LoVo (cell line): ENCODE measurements at places on chromosomes 16 and 17.
A peak's percentile ranks its signal among the peaks of the same experiment; 100 is the strongest.

DNA sequence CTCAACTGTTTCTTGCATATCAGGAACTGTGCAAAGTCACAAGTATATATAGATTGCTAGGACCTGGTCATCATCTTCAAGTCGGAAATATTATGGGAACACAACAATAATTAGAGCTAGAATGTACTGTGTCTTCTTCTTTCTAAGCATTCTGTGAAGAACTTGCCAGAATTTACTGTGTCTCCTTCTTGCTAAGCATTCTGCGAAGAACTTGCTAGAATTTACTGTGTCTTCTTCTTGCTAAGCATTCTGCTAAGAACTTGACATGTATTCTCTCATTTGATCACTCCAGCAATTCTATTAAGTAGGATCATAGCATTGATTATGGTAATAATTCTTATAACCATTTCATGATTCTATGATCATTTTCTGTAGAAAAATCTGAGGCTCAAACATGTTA is 231.7 kb downstream of the FOXL1 start:
- DNase-seq, result no peak

DNA sequence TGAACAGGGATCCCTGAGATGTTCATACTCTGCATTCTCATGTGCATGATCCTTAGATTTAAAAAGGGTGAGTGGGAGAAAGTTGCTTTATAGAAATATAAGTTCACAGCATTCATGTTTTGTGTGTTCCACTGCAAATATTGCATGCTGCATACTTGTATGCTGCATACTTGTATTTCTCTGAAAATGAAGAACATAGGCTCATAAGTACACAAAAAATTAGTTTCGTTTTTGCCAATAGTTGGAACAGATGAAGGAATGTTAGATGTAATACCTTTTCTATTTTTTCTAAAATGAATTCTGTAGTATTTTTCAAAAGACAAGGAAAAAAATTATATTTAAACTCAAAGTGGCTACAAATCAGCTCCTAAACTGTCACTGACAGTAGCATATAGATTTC is 79.0 kb downstream of the NFAT5 start:
- DNase-seq, result no peak

DNA sequence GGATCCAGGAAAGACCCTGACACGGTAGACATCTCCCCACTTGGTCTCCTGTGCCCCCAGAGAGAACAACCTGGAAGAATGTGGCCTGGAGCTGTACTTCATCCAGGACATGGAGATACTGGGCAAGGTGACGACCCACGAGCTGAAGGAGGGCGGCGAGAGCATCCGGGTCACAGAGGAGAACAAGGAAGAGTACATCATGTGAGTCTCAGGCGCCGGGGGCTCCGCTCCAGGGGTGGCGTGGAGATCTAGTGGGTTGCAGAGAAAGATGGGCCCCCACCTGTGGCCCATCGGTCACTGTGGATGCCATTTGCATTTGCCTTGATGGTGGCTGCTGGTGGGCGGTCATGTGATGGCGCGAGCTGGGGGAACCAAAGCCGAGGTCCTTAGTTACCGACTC is 14.9 kb upstream of the CLEC18A start:
- DNase-seq, result no peak

GRCh38 chr16:68790944-68791343 is 52.4 kb upstream of the TANGO6 start:
- no peak for DNase-seq

DNA sequence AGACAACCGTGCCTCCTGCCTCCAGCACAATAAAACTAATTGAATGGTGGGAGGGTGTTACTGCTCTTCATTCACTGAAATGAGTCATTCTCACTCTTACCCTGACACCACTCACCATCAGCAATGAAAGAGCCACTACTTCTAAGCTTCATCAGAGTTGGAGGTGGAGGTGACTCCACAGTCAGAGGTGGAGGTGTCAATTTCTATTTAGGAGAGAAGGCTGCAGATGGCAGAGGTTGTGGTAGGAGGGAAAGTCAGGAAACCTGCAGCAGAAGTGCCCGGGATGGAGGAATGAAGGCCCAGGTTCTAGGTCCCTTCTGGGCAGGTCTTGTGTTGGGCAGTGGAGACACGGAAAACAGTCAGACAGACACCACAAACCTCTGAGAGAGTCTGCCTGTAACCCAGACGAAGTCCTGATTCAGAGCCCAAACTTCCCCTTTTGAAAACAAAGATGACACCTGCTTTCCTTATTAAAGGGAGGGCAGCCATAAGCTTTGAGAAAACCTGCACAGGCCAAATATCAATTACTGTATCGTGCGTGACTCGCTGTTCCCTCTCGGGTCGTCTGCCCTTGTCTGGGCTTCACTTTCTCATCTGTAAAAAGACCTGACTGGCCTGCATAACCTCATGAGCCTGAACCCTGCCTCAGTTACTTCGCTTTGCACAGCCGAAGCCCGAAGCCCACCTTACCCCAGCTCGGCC is 668 bp downstream of the ATPAF2 start:
- no peak for DNase-seq

GRCh38 chr16:27463741-27464591 is 62.0 kb downstream of the IL21R start:
- DNase-seq, result no peak

DNA sequence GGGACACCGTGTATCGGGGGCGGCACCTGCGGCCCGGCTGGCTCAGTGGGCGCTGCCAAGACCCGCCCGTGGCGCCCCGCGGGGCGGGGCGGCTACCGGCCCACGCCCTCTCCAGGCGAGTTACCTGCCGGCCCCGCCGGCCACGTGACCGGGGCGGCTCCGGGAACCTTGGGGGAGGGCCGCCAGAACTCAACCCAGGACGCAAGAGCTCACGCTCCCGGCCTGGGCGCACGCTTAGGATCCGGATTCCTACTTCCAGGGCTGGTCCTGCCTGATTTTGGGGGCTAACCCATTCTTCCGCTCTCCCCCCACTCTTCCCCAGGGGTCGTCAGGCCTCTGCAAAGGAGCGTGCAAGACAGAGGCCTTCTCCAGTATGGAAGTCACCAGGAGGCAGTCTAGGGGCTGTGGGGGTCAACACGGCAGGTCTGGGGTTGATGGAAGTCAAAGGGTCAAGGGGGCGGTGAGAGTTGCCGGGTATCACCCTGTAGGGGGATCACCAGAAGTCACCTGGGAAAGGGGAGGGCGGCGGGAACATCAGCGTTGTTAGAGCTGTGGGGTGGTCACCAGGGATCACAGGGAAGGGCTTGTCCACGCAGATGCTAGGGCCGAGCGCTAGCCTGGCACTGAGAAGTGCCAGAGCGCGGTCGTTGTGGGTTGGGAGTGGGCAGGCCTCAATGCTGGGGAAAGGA is 354 bp upstream of the ESRP2 start:
- peak; percentile 93 for DNase-seq

DNA sequence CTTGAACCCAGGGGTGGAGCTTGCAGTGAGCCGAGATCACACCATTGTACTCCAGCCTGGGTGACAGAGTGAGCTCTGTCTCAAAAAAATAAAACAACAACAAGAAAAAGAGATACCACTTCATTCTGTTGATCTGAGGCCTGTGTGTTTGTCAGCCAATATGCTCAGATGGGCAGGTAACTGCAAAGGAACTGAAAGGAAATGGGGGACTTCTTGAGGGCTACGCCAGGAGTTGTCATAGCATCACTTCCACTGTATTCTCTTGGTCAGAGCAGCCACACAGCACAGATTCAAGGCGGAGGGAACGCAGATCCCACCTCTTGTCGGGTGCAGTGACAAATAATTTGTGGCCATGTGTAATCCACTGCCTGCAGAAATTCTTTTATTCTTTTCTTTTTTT is 73.9 kb upstream of the AKTIP start:
- no peak for DNase-seq

GRCh38 chr16:48497932-48498768 is 111.8 kb downstream of the N4BP1 start:
- no peak for DNase-seq

- no peak for DNase-seq
Measured at GRCh38 chr17:8904686-8905085, 37.2 kb upstream of the PIK3R6 start.

GRCh38 chr16:77043076-77043475 is 147.9 kb upstream of the MON1B start:
- no peak for DNase-seq

DNA sequence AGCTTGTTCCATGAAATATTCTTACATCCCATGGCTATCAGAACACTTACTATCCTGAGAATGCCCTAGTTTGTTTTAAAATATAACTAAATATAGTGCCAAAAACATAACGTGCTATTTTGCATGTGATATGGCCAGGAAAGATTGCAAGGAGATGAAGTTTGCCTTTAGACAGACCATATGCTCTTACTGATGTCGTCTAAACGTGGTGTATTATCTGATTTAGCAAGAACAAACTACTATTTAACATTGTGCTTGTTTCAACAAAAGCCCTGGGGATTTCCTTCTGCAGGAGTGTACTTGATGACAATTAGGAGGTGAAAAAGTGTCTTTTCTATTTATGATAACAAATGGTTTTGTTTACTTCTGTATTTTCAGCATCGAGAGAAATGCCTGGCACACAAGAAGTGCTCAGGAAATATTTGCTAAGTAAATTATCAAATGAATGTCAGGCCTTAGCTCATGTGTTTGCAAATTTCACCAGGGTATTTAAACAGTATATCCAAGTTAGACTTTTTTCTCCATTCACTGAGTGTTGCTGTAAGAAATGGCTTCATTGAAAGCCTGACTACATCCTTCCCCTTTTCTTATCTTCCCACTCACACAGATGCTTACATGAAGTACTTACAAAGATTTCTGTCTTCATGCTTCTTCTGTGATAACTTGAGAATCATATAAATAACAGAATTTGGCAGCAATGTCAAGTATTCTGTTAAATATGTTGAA is 1033.6 kb downstream of the CDH8 start:
- no peak for DNase-seq

- DNase-seq, result no peak
Measured at GRCh38 chr16:52787709-52788108, 240.8 kb upstream of the TOX3 start.

GRCh38 chr16:5166486-5166885 is 68.9 kb upstream of the EEF2KMT start:
- no peak for DNase-seq

- DNase-seq, result no peak
Measured at GRCh38 chr17:63549289-63549945, 860 bp upstream of the DCAF7 start.

GRCh38 chr17:32111141-32111771 is 31.0 kb upstream of the RHOT1 start:
- DNase-seq, result no peak

- DNase-seq, result no peak
Measured at GRCh38 chr17:61383689-61384201, 15.9 kb upstream of the TBX2 start.

- DNase-seq, result no peak
Measured at GRCh38 chr16:67034487-67034886, 5.5 kb downstream of the CBFB start.

DNA sequence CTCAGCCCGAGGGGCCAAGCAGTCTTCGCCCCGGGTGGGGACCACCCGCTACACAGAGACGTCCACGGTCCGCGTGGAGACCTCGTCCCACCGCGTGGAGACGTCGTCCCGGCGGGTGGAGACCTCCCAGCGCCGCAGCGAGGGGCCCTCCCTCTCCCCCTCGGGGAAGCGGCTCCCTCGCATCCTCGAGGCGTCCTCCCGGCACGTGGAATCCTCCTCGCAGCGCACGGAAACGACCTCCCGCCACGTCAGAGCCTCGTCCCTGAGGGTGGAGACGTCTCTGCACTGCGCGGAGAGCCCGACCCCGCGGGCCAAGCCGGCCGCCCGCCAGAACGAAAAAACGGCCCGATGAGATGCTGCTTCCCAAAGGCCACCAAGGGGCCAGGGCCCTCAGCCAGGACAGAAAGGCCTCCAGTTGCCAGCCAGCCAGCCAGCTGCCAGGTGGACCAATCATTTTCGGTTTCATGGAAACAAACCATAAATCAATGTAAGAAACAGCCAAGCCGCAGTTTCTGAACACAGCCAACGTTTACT is 424 bp downstream of the C17orf100 start:
- no peak for DNase-seq

DNA sequence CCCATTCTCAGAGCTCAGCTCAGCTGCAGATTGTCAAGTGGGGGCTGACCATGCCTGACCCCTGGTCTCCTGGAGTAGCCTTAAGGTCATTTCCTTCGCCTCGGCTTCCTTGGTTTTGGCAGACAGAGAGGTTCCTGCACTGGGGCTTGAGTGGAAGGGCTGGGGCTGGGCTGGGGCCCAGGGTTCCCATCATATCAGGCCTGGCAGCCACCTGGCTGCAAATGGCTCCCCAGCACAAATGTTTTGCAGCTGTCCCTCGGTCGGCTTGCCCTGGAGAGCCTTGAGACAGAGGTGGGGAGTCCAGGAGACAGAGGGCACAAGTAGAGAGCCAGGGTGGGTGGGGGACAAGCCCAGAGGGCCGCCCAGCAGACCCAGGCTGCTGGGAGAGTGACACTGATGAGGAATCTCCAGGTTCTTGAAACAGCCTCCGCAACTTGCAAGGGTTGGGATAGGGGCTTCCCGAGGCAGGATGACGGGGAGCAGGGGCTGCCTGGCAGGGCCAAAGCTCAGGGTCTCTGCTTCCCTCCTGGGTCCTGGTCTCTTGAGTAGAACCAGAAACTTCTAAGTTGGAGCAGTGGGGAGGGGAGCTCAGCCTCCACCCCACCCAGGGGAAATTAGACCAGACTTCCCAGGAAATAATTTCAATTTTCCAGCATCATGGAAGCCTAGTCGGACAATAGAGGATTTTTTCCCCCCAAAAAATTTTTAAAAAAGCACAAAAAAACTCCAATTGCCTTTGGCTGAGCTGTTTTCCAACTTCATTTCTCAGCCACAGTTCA is 19.3 kb downstream of the IGFBP4 start:
- no peak for DNase-seq

- no peak for DNase-seq
Measured at GRCh38 chr17:79038545-79039135, 14.7 kb downstream of the C1QTNF1 start.

GRCh38 chr17:32528825-32529224 is 42.0 kb downstream of the CDK5R1 start:
- no peak for DNase-seq

DNA sequence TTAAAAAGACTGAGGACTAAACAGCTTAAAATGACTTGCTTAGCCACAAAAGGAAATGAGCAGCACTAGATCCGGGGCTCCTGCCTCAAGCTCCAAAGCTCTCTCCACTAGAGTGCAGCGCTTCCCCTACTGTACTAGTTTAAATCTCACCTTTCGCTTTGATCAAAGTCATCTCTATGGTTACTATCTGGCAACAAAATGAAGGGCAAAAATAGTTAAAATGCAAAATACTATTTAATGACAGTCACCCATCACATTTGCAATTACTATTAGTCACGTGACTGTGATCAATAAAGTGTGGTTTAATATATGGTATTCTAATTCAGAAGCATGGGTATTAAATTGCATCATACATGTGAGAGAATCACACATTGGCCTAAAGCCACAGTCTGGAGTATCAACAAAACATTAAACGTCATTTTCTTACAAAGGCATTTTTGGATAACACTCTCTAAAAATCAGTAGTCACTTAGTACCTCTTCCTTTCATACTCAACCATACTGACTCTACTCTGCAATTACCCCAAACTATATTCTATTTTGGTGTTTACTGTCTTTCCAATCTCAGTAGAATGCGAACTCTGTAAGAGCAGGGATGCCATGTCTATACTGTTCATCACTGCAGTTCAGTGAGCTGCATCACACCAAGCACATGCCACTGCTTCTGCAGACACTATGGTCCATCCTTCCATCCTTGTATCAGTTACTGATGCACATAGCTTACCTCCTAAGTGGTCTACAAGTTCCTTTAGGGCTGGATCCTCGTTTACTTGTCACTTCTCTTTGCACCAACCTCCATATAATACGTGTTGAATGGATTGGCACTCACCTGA is 6.2 kb downstream of the PSMD12 start:
- DNase-seq, result no peak
